ENCODE measurements at places on chromosomes 7 and 10.
A peak's percentile ranks its signal among the peaks of the same experiment; 100 is the strongest.

DNA sequence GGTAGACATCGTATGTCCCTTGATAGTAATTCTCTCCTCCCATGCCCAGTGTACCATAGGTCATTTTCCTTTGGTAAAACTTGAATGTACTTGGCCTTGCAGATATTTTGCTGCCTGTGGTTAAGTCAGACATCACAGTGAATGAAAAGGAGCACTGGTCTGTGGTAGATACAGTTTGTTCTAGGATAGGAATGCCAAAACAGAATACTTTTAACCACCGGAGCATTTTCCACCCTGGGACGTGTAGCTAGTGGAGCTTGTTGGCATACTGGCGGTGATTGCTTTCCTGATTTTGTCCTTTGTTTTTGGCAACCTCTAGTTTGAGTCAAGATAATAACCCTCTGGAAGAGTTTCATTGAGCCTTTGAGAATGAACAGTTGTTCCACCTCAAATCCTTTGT, 92.0 kb upstream of the BMPER start:
- DNase-seq, result no peak

DNA sequence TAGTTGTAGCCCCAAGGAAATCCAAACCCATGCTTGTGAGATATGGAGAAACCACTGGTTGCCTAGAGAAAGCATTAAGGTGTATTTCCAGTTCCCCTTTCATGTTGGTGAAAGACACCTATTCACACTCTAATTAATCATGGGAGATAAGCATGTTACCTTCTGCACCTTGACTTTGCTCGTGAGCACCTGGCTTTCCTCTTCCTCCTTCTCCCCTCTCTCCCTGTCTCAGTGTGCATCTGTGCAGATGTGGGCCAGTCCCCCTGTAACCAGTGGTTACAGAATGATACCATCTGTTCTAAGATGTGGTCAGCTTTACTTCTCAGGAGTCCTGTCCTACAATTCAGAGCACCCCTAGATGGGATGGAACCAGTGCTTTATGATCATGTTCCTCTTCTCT, 160.6 kb downstream of the LCOR start:
- DNase-seq, result no peak

- DNase-seq, result no peak
These were observed 8.3 kb downstream of the TMEM176B start for GRCh38 chr7:150791746-150792452.

DNA sequence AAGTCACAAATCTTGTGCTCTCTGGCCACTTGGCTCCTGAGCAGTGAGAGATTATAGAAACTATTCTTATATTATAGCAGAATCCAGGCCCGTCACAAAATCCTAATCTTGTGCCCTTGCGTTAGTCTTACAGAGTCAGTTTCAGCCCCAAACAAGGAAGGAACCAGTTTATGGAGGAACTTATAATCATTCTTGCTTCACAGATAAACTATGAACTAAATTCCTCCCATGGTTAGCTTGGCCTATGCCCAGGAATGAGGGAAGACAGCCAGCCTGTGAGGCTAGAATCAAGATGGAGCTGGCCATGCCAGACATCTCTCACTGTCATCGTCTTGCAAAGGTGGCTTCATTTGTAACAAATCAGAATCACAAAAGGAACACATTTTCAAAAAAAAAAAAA, 199.7 kb upstream of the PITRM1 start:
- DNase-seq, result no peak

GRCh38 chr10:110303681-110304080, 1.0 kb downstream of the SMNDC1 start:
- DNase-seq, result no peak

DNA sequence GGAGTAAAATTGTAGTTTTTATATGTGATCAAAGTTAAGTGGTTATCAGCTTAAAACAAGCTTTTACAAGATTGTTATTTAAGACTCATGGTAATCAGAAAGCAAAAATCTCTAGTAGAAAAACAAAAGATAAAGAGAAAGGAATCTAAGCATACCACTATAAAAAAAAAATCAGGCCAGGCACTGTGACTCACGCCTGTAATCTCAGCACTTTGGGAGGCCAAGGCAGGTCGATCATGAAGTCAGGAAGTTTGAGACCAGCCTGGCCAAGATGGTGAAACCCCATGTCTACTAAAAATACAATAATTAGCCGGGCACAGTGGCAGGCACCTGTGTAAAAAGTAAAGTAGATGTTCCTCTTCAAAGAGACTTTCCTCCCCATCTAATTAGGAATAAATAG, 265.9 kb upstream of the NRP1 start:
- no peak for DNase-seq

GRCh38 chr7:5477723-5478531, 54.3 kb upstream of the TNRC18 start:
- DNase-seq, result no peak

DNA sequence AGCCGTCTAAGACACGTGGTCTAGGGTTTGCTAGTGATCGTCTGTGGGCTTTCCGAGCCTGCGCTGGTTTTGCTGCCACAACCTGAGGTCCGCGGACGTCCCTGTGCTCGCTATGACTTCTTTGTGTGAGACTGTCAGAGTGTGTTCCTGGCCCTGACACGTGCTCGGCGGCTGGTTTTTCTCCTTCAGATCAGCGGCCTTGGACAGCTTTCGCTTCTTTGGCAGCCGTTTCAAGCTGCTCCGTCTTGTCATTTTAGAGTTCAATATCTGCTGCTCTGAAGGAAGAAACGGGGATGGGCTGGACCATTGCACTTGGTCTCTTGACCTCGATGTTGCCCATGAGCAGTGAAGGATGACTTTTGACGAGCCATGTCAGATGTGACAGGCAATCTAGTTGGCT, 147.3 kb downstream of the MGMT start:
- DNase-seq, result no peak

DNA sequence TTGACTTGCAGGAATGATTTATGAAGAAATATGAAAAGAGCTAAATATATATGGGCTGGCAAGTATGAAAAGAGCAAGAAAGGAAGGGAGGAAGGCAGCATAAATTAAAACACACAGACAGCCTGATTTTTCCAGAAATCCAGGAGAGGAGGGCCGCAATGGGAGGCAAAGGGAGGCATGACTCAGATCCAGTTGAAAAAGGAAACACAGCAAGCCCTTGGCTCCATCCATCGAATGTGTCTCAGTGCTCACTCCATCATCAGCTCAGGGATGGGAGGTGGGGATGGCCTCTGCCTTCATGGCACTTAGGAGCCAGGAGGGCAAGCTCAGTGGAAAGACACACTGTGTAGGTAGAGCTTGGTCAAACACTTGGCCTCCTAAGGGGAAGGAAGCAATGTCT, 75.7 kb upstream of the PDZD8 start:
- no peak for DNase-seq

- DNase-seq, result peak; percentile 67
These were observed 43.5 kb downstream of the TLL2 start for GRCh38 chr10:96470116-96470743.

DNA sequence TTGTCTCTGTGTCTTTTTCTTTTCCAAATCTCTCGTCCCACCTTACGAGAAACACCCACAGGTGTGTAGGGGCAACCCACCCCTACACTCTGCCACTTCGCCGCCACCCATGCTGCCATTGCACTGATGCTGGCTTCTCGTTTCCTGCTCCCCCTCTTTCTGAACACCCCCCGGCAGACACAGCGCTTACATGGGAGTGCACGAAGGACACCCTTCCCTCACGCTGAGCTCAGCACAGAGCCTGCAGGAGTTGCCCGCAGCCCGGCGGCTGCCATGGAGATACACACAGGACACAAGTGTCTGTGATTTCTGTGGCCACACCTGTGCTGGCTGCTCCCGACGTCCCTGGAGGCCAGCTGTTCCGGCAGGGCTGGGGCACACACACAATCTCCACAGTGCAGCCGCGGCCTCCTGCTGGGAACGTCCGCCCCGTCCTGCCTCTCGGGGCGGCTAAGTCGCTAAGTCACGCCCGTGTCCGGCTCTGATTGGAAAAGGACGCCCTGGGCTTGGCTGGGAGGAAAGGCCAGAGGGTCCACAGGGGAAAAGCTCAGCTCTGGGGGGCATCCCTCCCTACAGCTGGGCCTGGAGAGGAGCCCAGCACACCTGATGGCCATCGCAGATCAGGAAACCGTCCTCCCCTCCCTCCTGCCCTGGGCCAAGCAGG, 349.8 kb downstream of the PTPRN2 start:
- no peak for DNase-seq

- DNase-seq, result no peak
These were observed 116.9 kb upstream of the SVIL start for GRCh38 chr10:29751684-29752083.

DNA sequence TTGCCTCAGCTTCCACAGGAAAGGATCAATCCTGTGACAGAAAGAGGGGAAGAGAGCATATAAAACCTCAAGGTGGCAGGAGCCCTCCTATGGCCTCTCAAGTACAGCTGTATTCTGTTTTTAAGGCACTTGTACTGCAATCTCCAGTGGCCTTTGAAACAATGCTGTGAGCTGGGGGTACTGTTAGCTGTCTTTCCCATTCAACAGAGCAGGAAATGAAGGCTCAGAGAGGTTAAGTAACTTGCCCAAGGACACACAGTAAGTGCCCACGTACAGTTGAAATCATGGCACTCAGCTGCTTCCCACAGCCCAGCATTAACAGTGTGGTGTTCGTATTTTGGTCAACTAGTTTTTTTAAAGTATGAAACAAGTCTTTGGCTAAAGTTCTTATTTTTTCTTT, 34.0 kb downstream of the DUSP5 start:
- DNase-seq, result no peak

- DNase-seq, result no peak
These were observed 111.8 kb downstream of the ADK start for GRCh38 chr10:74262856-74263255.

DNA sequence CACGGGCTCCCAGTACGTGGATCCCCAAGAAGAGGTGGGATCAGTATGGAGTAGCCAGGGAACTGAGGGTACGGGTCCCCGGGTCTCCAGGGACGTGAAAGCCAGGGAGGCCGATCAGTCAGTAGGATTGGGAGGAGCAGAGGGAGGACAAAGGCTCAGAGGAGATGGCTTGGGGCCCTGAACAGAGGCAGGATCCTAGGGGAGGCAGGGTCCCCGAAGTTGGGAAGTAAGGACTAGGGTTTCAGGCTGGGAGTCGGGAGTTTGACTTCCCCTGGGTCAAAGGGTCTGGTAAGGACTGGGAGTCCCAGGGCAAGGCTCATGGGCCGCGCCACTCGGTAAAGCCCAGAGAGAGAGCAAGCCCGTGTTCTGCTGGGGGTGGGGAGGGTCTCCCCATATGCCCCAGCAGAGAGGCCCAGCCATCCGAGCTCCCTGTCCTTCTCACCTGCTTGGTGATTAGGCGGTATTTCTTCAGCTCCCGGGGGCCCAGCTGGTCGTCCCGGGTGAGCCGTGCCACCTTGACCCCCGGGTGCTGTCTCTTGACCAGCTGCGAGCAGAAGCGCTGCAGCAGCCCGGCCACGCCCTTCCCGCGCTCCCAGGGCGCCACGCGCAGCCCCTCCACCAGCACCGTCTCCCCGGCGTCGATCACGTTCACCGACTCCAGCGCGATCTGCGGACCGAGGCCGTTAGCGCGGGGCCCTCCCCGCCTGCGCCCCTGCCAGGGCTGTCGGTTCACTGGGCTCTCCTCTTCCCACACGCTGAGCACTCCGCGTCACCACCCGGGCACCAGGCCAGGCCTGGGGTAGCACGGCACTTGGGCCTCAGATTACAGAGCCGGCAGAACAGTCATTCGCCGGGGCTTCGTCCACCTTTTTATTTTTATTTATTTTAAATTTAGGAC, 7.0 kb downstream of the NAT16 start:
- DNase-seq, result no peak

DNA sequence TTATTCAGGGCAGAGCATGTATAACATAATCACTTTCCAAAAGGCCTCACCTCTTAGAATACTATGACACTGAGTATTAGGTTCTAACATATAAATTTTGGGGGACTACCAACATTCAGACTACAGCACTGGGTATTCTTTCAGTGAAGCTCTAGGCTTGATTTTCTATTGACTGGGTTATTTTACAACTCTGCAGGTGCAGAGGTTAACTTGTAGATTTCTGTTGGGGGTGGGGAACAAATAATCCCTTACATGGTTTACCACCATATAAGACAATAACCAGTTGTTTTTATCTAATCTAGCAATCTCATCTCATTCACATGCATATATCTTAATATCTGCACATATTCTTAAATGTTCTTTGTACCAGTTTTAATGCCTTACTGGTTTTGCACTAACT, 73.9 kb downstream of the ATE1 start:
- DNase-seq, result no peak

- DNase-seq, result no peak
These were observed 75.6 kb downstream of the POM121L12 start for GRCh38 chr7:53111031-53111430.

GRCh38 chr10:49633327-49634068, 19.7 kb downstream of the CHAT start:
- DNase-seq, result no peak

DNA sequence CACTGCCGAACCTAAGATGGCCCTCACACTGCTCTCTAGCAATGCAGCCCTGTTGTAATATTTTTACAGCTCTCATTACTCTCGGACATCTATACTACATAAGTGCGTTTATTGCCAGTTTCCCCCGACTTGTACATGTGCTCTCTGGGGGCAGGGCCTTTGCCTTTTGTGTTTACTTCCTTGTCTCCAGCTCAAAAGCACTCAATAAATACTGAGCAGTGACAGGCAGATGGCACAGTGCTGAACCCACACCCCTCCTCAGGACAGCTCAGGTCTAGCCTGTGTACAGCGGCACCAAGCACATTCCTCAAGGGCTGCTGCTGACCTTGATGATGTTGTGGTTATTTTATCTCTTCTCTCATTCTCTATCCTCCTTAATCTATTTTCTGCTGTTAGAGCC, 68.0 kb upstream of the ELMO1 start:
- no peak for DNase-seq

GRCh38 chr10:21406595-21407193, 118.8 kb downstream of the SKIDA1 start:
- DNase-seq, result no peak

DNA sequence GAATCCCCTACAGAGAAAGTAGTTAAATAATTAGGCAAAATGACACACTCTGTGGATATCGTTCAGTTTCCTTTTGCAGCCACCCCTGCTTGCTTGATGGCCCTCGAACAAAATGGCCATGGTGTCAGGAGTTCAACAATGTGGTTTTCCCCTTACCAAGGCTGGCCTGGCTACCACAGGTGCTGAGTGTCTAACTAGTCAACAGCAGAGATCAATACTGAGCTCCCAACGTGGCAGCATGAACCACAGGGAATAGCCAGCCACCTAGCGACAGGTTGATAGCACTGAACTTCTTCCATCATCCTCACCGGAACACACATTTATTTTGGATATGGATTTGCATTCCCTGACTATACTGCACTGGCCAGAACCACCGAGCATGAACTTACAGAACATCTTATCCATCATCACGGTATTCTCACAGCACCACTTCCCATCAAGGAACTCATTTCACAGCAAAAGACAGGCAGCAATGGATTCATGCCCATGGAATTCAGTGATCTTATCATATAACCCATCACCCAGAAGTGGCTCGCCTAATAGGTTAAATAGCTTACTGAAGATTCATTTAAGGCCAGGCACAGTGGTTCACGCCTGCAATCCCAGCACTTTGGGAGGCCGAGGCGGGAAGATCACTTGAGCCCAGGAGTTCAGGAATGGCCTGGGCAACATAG, 6.3 kb downstream of the C10orf67 start:
- DNase-seq, result no peak

GRCh38 chr10:112957640-112958092, 7.6 kb downstream of the TCF7L2 start:
- no peak for DNase-seq

GRCh38 chr7:25379351-25380300, 151.3 kb upstream of the NPVF start:
- DNase-seq, result no peak

- DNase-seq, result no peak
These were observed 49.9 kb downstream of the MKX start for GRCh38 chr10:27695706-27696105.
